ENCODE measurements at places on chromosomes 1 and 21. TPM values are rescaled to one million over a fixed set of nuclear protein-coding genes. Genes with fewer than 3 reads are reported as not detected.

The OR2T35 gene
- not detected for total RNA-seq

The BRDT gene
- not detected for total RNA-seq

The SLC25A34 gene
- total RNA-seq = 0.23 TPM

The DDR2 gene
- 10.8 TPM for total RNA-seq

The DEPDC1 gene
- 5.1 TPM for total RNA-seq

The GSTM3 gene
- total RNA-seq = 91.3 TPM

The OR6F1 gene
- total RNA-seq = not detected

The FNDC10 gene
- 8.3 TPM for total RNA-seq

The GIPC2 gene
- 0.46 TPM for total RNA-seq

The CD34 gene
- 1.8 TPM for total RNA-seq

The RAB29 gene
- 4.6 TPM for total RNA-seq

The INSRR gene
- 0.46 TPM for total RNA-seq

The RIPK4 gene
- total RNA-seq = not detected

The APCS gene
- total RNA-seq = not detected

The ZNF648 gene
- total RNA-seq = 1.4 TPM

Measured in diencephalon (tissue), 1 donor.